ENCODE measurements at places on chromosomes 3 and 15.

GRCh38 chr3:42960282-42960681 lies 18.8 kb upstream of the GASK1A start:
- DNase-seq = no peak

GRCh38 chr15:59501597-59501996 lies 63.6 kb downstream of the FAM81A start:
- DNase-seq = no peak

DNA sequence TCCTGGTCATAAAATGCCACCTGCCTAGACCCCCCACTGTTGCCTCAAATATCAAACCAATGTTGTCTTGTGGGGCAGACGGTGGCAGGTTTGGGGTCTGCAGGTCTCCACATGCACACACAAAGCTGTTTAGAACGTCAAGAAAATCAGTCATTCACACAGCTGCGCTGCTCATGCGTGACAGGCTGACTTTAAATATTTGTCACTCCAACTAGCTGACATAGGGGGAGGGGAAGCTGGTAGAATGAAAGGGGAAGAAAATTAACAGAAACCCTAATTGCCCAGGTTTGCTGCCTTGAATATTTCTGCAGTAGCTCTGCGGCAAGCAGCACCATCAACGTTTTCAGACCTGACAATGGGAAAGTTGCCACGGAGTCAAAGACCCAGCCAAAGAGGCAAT lies 201.8 kb downstream of the ABHD5 start:
- DNase-seq = no peak

DNA sequence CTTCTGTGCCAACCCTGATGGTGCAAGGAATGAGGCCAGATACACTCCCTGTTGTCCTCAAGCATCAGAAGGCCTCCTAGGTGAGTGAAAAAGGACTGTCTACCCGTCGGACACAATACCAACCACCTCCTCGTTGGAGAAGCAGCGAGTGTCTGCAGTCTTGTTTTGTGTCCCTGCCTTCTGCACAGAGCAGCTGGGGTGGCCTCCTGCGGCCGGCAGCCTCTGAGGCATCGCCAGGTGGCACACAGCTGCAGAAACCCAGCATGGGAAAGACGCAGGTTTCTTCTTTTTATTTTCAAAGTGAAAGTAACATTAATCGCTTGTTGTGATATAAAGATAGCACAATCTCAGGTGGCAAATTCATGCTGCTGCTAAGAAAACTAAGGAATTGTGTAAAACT lies 509.9 kb downstream of the OCA2 start:
- no peak for DNase-seq

- no peak for DNase-seq
Observed at GRCh38 chr3:135128818-135129217, 333.8 kb downstream of the EPHB1 start.

GRCh38 chr3:175297216-175297615 lies 438.1 kb downstream of the NAALADL2 start:
- DNase-seq = no peak
